ENCODE measurements at places on chromosomes 3 and 15. TPM values are rescaled to one million over a fixed set of nuclear protein-coding genes. Genes with fewer than 3 reads are reported as not detected.

DNA sequence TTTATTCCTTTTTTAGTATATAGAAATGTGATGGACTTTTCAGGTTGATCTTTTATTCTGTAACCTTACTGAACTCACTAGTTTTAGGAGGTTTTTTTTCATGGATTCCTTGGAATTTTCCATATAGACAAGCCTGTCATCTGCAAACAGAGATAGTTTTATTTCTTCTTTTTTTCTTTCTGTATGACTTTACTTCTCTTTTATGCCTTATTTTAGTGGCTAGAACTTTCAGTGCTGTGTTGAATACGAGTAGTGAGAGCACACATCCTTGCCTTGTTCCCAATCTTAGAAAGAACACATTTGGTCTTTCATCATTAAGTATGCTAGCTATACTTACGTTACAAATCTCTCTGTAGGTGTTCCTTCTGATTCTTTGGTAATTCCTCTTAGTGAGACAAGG is 336.5 kb downstream of the PTPRG start:
- no peak for DNase-seq

DNA sequence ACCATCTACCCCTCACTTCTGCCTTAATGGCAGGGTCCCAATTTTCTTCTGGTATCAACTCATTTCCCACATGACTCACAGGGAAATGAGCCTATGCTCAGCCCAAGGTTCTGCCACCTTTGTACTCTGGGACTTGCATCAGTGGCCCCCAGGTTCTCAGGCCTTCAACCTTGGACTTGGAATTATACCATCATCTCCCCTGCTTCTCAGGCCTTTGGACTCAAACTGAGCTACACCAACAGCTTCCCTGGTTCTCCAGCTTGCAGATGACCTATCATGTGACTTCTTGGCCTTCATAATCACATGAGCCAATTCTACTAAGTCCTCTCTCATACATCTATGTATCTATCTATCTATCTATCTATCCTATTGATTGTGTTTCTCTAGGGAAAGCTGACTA is 149.5 kb downstream of the PLCH1 start:
- no peak for DNase-seq

DNA sequence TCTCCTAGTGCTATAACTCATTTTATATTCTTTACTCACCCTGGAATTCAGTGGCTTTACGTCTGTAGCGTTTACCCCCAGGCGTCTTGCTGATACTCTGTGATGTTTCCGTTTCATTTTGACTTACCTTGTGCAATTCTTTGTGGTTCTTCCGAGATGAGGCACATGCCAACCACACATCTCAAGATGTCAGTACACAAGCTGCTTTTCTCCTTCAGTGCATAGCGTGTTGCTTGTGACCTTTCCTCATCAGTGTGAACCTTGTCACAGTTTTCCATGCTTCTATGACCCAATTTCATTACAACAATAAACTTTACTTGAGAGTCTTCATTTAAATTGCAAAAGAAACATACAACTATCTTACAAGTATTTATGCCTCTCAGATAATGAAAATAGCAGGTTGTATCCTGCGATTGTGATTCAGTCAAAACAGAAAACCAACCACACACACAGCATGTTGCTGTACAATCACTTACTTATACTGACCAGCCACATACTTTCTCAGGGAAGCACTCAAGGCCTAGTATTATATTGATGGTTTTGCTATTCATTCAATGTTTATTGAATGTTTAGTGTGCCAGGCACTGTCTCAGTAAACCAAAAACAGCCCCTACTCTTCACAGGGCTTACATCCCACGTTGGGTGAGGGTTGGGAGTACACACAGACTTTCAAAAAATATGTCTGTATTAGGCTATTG is 4.6 kb upstream of the TBL1XR1 start:
- DNase-seq: no peak

DNA sequence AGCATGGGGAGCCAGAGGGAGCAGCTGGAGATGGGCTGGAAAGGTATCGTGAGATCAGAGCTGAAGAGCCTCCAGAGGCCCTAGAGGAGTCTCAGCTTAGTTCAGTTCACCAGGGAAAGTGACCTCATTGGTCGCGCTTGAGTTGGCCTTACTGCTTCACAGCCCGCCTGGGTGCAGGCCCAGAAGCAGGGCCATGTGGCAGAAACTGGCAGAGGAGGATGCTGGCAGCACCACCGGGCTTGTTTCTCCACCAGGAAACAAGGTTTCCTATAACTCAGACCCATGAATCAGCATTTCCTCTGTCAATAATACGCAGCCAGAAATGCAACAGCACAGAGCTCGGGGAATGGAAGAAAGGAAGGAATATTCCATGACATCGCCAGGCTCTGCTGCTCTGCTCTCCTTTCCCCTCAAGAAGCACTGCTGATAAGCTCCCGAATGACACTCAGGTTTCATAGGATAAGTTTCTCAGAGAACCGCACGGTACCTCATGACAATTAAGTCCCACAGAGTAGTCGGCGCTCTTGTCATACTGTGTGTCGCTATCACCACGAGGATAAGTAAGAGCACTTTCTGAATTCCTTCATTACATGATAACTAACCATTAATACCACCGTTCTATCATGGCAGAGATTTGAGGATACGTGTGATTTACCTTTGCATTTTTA is 147.1 kb upstream of the LPP start:
- peak; percentile 74 for DNase-seq

DNA sequence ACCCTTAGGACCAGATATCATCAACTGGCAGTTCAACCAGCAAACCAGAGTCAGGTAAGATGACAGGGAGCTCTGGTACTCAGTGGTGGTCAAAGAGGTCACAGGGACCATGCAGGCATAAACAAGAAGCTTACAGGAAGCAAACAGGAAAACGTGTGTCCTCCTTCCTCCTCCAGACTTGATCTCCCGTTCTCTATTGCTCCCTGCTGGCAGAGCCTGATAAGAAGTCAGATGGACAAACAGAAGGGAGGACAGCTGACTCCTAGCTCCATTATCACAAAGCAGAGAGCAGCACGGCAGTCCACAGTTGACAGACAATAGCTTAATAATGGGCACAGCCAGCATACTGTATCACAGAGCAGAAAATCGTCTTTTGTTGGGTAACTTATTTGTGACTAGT is 156.5 kb upstream of the SLC2A2 start:
- DNase-seq: no peak

DNA sequence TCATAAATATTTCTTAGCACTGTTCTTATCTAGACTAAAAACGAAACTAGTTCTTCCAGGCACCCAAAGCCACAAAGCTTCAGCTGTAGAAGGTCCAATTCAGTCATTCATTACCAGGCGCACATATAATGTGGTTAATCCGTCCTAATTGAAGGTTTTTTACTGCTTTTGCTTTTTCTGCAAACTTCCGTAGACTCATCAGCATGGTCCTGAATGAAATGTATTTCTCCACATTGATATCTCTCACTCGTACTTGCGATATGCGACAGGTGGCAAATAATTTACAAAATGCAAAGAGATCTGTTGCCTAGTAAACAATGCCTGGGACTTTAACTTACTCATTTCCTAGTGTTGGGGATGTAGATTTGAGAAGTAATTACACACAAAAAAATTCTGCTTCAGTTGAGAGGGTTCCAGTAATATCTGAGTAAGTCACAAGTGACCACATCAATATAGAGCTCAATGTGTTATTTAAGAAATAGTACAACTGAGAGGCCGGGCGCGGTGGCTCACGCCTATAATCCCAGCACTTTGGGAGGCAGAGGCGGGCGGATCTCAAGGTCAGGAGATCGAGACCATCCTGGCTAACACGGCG is 75.0 kb upstream of the MBNL1 start:
- no peak for DNase-seq

DNA sequence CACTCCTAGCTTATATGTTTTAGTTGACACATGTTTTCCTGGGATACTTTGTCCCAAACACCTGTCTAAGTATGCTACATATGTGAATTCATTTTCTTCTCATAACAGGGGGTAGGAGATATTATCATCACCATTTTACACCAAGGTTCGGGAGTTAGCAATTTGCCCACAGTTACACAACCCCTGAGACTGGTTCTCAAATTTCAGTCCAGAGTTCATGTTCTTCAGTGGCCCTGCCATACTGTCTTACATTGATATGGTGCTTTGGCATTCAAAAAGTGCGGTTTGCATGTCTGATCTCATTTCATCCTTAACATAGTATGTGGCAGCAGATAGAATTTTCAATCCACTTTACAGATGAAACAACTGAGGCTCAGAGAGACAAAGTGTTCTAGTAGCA is 38.4 kb downstream of the ROBO2 start:
- no peak for DNase-seq

DNA sequence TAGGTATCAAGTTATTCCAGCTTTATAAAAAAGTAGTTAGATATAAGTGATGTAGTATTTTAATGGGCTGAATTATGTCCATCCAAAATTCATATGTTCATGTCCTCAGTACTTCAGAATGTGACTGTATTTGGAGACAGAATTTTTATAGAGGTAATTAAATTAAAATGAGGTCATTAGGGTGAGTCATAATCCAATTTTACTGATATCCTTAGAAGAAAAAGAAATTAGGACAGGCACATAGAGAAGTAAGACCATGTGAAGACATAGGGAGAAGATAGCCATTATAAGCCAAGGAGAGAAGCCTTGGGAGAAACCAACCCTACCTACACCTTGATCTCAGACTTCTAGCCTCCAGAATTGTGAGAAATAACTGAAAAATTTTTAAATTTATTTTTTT is 30.3 kb downstream of the RAP2B start:
- DNase-seq: no peak

WDR93 gene
- not detected for total RNA-seq

TNK2 gene
- 8.3 TPM for total RNA-seq

ANKRD63 gene
- total RNA-seq: not detected

PPIP5K1 gene
- 7.5 TPM for total RNA-seq

CHCHD6 gene
- 5.4 TPM for total RNA-seq
